ENCODE measurements at places on chromosomes 3 and 15.

DNA sequence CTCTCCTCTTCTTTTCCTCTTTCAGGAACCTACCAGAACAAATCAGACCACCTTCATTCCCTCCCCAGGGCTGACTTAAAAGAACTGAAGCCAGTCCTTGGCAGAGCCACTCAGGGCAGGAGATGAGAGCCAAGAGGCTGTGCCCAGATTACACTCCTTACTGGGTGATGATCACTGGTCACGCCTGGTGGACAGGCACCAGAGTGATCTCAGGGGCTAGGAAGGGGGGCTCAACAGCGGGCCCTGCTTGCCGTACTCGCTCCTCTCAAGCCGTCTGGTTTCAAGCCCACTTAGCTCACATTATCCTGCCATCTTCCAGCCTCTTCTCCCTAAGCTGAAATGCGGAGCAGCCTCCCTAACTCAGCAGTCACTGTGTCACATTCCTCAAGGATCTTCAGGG lies 1.7 kb upstream of the FAH start:
- DNase-seq: no peak

DNA sequence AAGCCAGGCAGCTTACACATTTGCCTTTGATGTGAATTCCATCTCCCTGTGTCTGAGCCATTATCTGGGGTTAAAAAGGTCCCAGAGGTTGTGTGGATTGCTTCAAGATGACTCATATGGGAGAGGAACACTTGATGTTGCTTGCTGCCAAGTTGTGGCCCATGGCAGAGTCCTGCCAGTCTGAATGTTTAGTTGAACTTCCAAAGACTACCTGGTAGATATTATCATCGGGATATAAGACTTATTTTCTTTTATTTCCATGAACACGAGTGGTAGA lies 85.6 kb downstream of the TJP1 start:
- no peak for DNase-seq

GRCh38 chr3:100702082-100702979 lies 7.0 kb upstream of the TFG start:
- DNase-seq: no peak

- DNase-seq: no peak
These were observed 278.0 kb downstream of the CGGBP1 start for GRCh38 chr3:87780811-87781210.

GRCh38 chr3:117499189-117499870 lies 789.8 kb downstream of the TUSC7 start:
- no peak for DNase-seq

DNA sequence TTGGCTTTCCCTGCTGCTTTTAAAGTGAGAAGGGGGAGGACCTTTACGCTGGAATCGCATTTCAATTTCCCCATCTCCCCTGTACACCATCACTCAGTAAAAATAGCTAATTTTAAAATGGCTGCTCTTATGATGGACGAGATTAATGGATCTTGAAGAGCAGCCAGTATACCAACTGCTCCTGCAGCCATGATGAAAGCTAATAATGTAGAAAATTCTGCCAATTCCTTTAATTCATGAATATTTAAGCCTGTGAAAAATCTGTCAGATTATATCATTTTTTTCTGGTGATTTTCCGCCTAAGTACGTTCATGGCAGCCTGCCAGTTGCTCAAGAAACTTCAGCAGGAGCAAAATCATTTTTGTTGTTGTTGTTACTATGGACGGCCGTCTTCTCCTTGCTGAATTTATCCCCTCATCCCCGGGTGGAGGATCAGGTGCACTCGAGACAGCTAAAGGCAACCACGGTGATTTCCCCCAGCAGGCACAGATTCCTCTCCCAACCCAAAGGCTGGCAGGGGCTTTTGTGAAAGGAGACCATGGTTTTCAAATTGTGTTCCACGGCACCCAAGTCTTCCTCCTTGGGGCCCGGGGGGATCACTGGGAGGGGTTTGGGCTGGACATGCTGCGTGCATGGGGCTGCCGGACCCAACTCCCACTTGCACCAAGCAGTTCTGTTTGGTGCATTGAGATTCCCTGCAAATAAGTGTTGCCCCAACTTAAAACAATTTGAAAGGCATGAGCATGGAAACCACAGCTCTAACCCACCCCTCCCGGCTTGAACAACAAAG lies 289.6 kb downstream of the UACA start:
- DNase-seq: no peak

DNA sequence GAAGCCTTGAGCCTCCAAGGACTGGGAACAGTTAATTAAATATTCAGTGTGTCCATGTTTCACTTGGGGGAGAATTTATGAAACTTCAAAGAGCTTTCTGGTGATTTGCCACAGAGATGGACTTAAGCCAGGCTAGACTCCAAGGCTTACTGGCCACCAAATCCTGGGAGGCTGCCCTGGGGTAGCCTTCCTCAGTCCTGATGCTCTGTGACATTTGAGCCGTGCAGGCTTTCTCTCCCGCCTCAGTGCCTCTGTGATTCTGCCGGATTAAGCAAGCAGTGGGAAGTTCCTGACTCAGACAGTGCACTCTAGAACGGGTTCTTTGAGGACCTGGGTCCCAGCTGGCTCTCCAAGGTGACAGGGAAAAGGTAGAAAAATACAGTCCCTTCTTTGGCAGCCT lies 314.7 kb upstream of the ICE2 start:
- DNase-seq: no peak

DNA sequence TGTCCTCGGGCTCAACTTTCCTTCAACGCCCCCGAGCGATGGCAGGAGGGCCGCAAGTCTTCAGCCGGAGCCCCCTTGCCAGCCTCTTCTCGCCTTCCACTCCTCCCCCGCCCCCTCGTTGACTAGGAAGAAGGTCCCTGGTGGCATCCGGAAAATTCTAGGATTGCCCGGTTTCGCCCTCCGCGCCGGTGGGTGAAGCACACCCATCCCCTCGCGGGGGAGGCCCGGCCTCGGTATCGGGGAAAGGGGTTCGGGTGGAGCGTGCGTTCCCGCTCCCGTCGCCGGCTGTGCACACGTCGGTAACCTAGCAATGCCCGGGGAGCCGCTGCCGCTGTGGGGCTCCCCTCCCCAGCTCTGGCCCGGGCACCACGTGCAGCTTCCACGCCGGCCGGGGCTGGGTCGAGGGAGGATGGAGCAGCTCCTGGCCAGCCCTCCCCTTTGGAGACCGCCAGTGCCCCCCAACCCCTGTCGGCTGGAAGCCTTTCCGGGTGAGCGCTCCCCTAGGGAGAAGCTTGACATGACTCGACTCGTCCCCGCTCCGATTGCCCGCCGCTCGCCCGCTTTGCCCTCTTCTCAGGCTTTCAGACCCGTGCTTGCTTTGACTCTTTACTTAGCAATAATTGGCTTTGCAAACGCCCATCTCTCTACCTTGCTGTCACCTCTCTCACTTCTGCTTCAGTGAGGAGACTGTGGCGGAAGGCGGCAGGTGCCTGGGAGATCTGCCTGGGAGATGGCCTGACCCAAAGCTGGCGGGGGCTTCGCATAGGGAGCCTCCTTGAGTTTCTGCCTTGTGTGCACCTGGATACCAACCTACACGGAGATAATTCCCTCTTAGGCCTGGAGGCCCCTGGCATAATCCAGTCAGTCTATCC lies 1.3 kb downstream of the CACNA1D start:
- no peak for DNase-seq

GRCh38 chr15:98796685-98797357 lies 148.5 kb downstream of the IGF1R start:
- no peak for DNase-seq

DNA sequence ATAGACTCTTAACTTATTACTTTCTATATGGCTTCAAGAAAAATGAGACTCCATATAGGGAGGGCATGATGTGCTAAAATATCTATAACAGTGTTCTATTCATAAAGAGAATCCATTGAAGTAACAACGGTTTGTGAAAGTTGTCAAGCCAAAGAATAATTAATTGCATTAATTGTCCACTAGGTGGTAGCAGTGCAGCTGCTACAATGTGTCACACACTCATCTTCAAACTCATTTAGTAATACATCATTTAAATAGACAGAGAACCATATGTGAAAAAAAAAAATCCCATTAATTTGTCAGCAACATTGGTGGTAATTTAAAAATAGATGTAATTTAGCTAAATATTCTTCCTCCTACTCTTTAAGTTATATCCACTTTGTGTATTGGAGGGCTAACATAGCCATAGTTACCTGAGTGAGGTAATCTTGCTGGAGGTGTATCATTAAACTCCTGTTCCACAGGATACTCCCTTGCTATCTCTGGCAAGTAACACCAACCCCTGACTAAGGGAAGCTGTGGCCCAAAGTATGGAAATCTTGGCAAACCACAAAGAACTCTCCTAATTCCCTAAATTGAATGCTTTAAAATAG lies 3.7 kb upstream of the CPA3 start:
- DNase-seq: no peak

DNA sequence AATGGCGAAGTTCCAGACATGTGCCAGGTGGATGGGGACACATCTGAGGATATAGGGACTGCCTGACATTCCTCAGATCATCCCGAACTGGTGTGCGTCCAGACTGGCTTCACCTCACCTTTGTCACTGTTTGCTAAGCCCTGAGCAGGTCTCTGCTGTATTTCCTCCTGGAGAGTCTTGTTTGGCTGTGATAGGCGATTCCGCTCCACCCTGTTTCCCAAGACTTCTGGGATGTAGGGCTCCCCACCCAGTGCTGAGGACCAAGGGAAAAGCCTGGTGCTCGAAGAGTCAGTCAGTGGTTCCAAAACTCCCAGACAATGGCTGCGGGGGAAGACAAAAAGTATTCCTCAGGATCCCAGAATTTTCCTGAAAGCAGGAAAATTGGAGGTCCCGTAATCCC lies 11.1 kb upstream of the FURIN start:
- no peak for DNase-seq

- no peak for DNase-seq
These were observed 7.4 kb upstream of the ANPEP start for GRCh38 chr15:89822026-89822425.

DNA sequence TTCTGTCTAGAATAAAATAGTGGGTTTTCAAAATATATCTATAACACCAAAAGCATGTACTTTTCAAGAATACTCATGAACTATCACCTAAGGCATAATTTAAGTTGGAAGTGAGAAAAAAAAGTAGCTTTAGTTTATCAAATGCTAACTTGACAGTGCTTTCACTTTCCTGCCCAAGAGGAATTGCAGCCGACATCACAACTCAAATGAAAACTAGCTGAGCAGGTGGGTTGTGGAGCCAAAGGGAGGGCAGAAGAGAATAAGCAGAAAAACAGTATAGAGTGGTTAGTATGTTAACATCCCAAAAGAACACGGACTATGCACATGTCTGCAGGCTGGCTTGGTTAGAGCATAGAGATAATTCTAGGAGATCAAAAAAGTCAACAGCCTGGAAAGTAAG lies 120.9 kb downstream of the NEDD4 start:
- no peak for DNase-seq

DNA sequence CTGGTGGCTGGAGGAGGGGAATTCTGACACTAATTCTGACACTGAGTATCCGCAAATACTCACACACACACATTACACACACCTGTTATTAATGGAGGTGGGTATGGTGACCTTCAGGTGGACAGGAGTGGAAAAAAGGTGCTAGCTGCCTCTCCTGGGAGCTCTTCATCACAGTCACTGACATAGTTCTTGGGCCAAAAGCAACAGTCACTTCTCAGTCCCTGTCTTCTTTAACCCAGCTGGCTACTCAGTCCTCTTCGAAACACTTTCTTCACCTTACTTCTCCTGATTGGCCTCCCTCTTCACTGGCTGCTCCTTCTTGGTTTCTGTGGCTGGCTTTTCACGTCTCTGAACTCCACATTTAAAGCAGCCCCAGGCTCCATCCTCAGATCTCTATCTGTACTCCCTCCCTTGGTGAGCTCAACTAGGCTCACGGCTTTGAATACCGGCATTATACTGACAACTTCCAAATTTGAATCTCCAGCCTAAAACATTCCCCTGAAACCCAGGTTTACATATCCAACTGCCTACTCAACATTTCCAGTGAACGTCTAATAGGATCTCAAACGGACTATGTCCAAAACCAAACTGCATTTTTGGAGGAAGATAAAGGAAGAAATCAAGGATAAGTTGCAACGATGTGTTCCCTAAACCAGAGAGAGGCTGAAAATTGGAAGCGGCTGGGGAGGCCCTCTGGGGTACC lies 53.2 kb upstream of the HEG1 start:
- DNase-seq: no peak

GRCh38 chr3:171974986-171975837 lies 64.2 kb upstream of the FNDC3B start:
- DNase-seq: no peak

DNA sequence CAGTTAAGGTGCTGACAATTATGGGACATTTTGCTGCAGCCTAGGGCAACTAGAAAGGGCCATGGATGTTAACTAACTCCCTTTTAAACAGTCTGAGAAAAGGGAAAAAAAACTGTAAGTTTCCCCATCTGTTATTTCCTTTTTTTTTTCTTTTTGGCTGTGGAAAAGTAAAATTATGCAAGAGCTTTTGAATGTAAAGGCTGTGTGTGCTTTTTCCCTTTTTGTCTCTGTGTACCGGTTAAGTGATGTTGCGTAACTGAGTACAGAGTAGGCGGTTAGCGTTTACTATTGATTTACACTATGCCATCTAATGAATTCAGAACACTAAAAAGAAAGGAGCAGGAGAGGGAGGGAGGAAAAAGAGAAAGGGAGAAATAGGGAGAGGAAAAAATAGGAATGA lies 403.6 kb downstream of the TIGIT start:
- no peak for DNase-seq

GRCh38 chr15:101188637-101189408 lies 63.0 kb downstream of the CHSY1 start:
- DNase-seq: no peak

GRCh38 chr3:55988905-55989304 lies 479.4 kb downstream of the ERC2 start:
- DNase-seq: no peak

DNA sequence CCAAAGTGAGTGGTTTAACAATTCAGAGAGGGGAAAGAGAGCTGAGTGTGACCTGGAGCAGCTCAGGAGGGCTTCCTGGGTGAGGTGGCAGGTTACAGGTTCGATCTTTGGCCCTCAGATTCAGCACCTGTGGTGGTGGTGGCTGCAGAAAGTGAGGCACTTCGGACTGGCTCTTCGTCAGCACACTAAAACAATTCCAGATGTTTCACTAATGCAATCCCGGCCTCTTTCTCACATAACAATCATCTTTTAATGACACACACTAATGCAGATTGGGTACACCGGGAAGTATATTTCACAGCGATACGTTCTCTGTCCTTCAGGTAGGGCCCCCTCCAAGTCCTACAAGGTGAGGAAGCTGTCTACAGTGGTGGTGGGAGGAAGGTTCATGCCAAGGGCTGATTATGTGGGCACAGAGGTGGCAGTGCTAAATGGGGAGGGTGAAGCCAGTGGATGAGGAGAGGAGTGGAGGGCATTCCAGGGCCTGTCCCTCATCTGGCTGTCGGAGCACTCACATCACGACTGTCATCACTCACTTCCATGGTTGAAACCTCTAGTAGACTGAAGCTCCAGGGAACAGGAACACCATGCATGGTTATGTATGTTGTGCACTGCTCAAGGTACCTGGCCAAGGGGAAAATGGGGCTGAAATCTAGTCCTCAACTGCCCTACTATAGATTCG lies 171.1 kb downstream of the RAB11A start:
- DNase-seq: no peak
